EH (cell line): ENCODE measurements at places on chromosomes 6 and 20.

DNA sequence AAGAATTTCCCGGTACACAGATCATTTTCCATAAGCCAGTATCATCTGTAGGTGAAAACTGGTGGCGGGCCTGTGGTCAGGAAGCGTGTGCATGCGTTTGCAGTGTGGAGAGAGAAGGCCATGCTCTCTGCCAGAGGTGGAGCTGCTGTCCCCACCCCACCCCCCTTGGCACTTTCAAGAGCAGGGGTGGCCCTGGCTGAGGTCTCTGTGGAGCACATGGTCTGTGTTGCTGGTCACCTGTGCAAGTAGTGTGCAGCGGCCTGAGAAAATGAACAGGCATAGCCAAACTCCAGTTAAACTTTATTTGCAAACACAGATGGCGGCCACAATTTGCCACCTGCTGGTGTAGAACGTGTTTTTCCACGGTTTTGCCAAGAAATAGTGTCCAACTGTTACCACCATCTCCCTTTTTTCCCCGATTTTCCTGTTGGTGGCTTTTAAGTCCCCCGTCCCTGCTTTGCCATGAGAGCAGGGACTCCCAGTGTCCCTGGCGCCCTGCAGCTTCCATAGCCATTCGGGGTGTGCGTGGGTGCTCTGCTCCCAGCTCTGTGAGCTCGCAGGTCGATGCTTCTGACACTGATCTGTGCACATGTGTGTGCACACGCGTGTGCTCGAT lies 2.5 kb downstream of the ADRM1 start:
- DNase-seq, result no peak

DNA sequence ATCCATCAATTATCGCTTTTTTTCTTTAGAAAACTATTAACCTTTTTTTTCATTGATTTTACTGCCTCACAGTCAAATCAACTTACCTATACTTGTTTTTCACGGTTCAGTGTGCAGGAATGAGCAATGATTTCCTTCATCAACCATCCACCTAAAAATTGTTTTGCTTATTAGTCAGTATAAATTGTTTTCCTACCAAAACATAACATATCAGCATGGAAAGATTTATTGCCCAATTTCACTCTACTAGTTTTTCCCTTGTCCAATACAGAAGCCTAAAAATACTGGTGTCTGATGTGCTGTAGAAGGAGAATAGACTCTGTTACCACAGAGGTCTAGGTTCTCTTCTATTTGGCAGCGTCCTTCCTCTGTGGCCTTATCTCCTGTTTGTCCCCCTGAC lies 558.2 kb upstream of the CITED2 start:
- DNase-seq, result peak; percentile 18

DNA sequence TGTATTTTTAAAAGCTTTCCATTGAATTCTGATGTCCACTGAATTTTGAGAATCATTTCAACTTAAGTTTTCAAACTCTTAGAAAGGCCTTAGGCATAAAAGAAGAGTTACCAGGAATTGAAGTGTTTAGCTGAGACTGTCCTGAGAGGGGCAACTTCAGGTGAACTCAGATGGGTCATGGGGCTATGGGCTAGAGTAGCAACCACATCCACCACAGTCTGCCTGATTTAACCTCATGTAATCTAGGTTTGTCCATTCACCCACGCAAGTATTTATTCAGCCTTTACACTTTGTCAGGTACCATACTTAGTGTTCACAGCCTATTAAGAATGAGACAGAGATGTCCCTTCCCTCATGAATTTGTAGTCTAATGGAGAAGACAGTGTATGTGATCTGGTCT lies 501.0 kb downstream of the KIF16B start:
- no peak for DNase-seq

GRCh38 chr6:124033501-124033900 lies 229.8 kb downstream of the NKAIN2 start:
- no peak for DNase-seq

DNA sequence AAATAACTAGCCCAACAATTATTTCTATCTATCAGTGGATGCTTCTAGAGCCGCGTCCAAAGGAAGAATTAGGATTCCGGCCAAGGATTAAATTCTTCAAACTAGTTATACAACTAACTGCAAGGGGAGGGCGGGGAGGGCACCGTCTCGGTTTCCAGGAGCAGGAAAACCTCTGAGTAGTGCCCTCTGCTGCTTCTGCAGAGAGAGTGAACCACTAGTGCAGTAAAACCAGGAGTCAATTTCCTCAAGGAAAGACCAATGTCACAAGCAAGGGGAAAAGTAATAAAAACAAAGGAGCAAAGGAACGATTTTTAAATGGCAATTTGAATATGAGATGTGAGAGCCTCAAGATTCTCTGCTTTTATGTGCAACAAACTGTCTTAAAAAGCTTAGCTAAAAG lies 16.5 kb upstream of the UBE2J1 start:
- peak; percentile 71 for DNase-seq
